Cortex of kidney (tissue), 1 donor: ENCODE measurements at places on chromosomes 12 and 14.

- DNase-seq: no peak
Measured at GRCh38 chr12:12719496-12719895, 2.3 kb downstream of the CDKN1B start.

DNA sequence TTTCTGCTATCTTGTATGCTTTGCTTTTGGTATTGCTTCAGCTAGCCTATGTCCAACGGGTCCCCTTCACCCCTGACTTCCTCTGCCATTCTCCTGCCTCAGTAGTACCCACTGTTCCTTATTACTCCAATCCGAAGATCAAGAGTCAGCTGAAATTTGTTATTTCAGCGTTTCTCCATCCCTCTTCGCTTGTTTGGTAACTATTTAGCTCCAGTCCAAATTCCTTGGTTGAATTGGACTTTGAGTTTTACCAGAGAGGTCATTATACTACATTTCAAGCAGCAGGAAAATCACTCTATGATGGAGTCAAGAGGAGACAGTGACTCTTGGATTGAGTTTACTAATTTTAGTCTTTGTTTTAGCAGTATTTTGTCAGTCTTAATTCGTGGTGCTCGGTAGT is 4.5 kb downstream of the ETFBKMT start:
- no peak for DNase-seq

- no peak for DNase-seq
Measured at GRCh38 chr12:106144847-106145246, 6.1 kb upstream of the NUAK1 start.

DNA sequence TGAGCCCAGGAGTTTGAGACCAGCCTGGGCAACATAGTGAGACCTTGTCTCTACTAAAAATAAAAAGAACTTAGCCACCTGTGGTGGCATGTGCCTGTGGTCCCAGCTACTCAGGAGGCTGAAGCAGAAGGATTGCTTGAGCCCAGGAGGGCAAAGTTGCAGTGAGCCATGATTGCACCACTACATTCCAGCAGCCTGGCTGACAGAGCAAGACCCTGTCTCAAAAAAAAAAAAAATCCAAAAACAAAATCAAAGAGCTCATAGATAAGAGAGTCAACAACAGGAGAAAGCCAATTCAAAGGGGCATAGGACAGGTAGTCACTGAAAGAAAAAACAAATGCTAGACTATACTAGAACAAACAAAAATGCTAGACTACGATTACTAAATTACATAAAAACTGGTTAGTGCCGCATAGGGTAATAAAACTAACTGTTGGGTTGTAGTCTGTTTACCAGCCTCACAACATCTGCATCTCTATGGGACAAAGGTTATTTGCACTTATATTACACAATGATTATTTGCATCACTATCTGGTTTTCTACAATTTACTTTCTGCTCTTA is 16.6 kb upstream of the EEA1 start:
- no peak for DNase-seq

DNA sequence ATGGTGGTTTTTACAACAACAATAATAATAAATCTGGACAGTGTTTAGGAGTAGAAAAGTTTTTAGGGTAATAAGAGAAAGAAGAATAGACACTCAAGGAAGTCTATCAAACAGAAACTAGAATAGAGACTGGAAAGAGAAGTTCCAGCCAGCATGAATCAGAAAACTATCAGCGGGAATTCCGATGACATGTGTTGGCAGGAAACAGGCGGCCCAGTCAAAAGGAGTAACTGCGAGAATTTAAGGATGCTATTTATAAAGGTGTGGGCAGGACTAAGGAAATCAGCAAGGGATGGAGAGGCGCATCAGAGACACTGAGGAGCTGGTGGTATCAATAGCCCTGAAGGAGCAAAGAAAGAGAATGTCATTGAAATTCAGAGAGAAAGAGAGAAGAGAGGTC is 89.9 kb downstream of the TBX5 start:
- no peak for DNase-seq

- DNase-seq: no peak
Measured at GRCh38 chr14:75141062-75141461, 14.2 kb upstream of the NEK9 start.

DNA sequence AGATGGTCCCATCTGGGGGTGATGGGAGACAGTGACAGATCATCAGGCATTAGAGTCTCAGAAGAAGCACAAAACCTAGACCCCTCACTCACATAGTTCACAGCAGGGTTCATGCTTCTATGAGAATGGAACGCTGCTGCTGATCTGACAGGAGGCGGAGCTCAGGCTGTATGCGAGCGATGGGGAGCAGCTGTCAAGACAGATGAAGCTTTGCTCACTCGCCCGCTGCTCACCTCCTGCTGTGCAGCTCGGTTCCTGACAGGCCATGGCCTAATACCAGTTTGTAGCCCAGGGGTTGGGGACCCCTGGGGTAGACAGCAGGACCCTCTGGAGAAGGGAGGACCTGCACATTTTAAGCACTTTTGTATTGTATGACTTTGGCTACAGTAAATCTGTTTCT is 111.2 kb downstream of the LGMN start:
- DNase-seq: no peak

DNA sequence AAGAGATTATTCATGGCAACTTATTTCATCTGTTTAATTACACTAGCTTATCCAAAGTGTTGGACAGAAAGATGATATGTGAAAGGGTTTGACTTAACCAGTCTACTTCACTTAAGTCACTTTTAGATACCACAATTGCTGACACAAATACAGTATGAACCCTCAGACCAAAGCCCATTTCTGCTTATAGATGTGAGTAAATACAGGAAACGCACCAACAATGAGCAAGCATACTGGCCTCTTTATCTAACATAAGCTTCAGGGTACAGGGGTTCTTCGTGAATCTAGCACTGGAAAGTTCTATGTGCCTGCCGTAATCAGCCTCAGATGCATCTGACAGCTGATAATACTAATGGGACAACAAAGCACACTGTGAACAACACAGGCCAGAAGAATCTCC is 209.6 kb downstream of the MED13L start:
- no peak for DNase-seq

DNA sequence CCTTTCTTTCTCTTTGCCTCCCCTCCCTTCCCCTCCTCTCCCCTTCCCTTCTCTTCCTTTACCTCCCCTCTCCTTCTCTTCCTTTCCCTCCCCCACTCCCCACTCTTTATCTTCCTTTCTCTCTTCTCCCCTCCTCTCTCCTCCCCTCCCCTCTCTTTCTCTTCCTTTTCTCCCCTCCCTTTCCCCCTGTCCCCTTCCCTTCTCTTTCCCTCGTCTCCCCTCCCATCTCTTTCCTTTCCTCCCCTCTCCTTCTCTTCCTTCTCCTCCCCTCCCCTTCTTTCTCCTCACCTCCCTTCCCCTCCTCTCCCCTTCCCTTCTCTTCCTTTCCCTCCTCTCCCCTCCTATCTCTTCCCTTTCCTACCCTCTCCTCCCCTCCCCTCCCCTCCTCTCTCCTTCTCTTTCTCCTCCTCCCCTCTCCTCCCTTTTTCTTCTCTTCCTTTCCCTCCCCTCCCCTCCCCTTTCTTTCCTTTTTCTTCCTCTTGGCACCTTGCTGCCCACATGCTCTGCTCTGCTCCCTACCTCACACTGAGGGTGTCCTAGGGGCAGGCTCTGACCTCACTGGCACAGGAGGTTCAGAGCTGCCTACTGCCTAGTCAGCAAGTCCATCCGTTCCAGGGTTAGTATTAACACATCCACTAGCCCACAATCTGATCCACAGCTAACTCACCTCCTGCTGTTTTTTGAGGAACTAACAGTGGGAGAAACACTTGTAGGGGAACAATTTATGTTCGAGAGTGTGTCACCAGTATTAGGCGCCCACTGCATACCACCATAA is 101.0 kb downstream of the NUAK1 start:
- no peak for DNase-seq

- DNase-seq: no peak
Measured at GRCh38 chr12:96403870-96404269, 3.6 kb upstream of the CDK17 start.

- DNase-seq: no peak
Measured at GRCh38 chr12:52925717-52926595, 21.1 kb upstream of the KRT8 start.

DNA sequence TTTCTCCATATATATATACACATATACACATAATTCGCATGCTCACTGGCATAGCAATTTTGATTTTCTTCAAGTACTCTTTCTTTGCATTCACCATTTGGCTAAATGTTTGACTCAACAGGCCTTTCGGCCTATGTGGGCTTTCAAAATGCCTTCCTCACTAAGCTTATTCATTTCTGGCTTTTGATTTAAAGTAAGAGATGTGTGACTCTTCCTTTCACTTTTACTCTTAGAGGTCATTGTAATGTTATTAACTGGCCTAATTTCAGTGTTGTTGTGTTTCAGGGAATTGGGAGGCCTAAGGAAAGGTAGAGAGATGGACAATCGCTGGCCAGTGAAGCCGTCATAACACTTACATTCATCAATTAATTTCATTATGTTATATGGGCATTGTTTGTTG is 14.5 kb upstream of the KLRD1 start:
- DNase-seq: no peak

DNA sequence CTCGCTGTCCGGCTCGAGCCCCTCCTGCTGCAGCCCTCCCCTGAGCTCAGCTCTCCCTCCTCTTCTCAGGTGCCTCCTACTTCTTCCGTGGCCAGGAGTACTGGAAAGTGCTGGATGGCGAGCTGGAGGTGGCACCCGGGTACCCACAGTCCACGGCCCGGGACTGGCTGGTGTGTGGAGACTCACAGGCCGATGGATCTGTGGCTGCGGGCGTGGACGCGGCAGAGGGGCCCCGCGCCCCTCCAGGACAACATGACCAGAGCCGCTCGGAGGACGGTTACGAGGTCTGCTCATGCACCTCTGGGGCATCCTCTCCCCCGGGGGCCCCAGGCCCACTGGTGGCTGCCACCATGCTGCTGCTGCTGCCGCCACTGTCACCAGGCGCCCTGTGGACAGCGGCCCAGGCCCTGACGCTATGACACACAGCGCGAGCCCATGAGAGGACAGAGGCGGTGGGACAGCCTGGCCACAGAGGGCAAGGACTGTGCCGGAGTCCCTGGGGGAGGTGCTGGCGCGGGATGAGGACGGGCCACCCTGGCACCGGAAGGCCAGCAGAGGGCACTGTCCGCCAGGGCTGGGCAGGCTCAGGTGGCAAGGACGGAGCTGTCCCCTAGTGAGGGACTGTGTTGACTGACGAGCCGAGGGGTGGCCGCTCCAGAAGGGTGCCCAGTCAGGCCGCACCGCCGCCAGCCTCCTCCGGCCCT is 22.8 kb downstream of the MMP17 start:
- no peak for DNase-seq

- no peak for DNase-seq
Measured at GRCh38 chr12:30400349-30400748, 295.3 kb downstream of the IPO8 start.

DNA sequence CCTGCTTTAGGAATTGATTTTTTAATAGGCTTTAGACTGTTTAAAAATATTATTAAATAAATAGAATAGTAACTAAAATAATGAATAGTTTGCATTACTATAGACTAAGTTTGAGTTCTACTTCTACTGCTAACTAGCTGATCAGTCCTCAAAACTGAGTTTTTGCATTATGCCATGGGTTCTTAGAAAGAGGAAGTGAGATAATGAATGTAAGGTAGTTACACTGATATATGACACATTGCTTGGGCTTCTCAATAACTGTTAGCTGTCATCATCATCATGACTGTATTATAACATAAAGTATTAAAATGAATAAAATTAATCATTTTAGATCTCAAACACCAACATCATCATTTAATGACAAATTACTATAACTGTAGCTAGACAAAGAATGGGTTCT is 949.7 kb downstream of the TRHDE start:
- no peak for DNase-seq

DNA sequence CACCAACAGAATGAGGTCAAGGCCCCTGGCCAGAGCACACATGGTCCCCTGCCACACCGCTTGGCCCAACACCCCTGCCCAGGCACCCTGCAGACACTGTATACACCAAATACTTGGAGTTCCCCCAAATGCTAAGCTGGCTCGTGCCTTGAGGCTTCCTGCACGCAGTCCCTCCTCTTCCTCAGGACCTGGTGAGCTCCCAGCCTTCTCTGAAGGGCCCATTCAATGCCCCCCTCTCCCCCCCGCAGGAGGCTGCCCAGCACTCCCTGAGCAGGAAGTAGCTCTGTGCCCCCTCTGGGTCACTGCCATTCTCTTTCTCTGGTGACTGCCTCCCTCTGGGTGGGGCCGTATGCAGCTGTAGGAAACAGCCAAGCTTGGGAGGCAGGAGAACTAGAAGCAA is 75.3 kb downstream of the ITPK1 start:
- no peak for DNase-seq

DNA sequence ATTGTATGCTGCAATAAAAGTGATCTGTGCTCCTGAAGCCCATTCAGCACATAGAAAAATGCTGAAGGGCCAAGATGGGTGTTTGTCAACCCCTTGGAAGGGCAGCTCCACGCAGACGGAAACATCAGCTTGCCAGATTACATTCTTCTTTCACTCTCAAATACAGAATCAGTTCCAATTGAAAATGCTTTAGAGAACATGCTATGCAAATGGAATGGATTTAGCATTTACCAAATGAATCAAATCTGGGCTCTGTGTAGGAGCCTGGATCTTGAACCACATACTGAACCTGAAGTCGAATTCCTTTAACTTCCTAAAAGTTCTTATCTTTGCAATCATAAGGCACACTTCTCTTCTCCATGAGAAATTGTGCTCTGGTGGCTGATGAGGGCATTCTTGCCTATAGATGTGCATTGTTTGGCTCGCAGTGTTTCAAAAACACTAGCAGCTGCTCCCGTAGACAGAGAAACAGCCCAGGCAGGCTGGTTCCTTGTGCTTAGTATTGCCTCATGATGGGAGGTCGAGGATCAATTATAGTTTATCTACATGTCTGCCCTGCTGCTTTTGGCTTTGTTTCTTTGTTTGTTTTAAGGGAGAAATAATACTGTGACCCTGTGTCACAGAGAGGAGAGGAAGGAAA is 489.8 kb upstream of the FLRT2 start:
- no peak for DNase-seq

DNA sequence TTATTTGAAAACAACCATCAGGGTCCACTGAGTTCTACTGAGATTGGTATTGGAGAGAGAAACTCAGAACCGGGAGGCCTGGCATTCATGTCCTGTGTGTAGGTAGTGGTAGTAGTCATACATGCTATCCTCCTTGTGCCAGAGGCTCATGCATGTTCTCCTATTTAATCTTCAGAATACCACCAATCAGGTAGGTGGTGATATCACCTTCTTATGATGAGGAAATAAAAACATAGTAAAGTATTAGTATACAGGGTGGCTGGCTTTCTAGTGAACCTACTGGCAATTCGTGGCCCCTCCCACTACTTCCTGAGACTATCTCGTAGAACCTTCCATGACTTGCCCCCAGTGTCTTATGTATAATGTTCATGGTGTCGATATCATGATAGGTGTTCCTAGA is 40.5 kb upstream of the EID3 start:
- no peak for DNase-seq

DNA sequence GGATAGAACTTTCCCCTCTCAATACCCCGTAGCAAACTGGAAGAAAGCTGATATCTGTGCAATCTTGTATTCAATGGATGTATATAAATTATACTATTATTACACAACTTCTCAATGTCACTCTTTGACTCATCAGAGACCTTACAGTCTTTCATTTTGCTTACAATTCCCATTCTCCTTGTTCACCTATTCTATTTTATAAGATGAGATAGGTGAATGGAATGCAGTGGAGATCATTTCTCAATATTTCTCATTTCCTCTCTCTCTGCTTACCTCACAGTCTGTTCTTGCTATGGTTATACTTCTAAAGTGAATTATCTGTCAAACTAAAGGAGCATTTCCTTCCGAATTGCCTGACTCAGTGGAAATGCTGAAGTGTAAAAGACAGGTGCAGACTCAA is 14.9 kb downstream of the FOXA1 start:
- DNase-seq: no peak
